ENCODE measurements at places on chromosomes 2 and 18.

DNA sequence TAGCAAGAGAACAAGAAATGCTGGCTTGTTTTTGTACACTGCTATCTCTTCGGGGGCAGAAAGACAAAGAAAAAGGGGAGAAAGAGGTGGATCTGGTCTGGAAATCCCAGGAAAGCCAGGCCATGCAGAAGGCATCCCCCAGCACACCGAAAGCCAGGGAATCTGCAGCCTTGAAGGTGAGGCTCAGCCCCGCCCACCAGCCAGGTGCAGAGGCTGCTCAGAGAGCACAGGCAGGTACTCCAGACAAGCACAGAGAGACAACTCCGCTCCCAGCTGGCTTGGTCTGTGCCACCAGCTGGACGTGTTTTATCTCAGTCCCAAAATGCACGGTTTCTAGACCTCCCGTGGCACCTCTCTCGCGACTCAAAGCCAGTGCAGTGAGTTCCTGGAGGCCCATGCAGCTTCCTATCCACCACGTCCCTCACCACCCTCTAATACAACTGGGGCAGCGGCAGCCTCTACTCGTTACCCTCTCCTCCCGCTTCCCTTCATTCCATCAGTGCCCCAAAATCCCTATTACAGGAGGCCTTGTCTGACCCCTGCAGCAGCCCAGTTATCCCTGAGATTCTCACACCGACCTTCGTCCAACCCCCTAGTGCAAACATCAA, 62.8 kb downstream of the HDAC4 start:
- DNase-seq: peak; percentile 18

GRCh38 chr2:105812180-105813044, 67.7 kb downstream of the NCK2 start:
- DNase-seq: no peak

- DNase-seq: no peak
Observed at GRCh38 chr2:174800436-174801205, 36.3 kb upstream of the CHRNA1 start.

DNA sequence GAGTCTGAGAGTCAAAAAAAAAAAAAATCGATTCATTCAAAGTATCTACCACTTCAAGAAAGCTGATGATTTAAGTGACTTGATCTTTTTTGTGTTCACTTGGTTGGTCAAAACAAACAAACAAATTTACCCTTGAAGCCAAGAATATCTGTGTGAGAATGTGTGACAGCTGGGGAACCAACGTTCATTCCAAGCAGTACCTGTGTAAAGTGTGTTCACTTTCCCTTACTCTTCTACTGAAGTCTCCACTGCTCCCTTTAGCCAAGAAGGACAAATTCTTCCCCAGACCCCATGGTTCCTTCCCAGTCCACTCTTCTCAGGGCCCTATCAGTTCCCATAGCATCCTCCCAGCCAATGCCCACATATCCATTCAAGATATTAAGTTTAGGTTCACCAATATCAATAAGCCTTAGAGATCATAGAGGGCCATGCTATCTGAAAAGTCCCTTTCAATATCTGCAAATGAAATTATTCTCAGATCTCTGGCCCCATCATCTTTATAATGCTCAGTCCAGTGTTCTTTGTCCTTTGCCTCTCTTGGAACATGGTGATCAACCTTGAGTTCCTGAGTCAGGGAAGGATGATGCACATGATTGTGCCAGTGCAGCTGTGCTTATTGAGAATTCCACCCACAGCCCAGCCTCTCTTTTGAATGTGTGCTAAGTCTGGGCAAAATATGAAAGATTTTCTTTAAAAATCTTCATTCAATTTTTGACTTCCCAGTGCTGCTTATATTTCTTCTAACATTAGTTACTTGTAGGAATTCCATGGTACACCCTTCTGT, 82.8 kb upstream of the DTNA start:
- DNase-seq: no peak

DNA sequence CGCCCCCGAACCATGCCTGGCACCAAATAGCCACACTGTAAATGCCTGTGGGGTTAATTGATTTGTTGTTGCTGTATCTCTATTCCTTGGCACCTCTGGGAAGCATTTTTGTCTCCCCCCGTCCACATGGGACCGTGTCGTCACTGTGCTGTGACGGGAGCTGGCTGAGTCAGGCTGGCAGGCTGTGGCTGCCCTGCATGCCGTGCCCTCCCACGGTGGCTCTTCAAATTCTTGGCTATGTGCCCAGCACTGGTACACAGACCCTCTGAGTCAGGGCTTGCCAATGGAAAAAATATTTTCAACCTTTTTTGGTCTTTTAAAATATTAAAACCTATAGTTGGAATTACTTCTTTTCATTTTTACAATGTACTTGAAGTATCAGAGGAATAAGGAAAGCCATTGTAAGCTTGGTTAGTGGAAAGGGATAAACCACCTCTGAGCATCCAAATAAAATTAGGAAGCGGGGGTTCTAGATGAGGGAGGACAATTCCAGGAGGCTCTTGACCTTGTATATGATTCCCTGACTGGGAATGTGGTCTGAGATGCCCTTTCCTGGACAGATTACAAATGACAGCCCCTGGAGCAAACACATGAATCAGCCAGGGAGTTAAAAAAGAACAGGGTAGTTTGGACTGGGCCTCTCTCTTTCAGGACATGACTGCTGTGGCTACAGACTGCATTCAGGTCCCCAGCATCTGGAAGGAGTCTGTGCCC, 59.4 kb downstream of the DGKD start:
- DNase-seq: peak; percentile 60

GRCh38 chr2:49335546-49335945, 181.2 kb upstream of the FSHR start:
- DNase-seq: no peak

GRCh38 chr2:147222506-147222905, 622.3 kb upstream of the ACVR2A start:
- no peak for DNase-seq

DNA sequence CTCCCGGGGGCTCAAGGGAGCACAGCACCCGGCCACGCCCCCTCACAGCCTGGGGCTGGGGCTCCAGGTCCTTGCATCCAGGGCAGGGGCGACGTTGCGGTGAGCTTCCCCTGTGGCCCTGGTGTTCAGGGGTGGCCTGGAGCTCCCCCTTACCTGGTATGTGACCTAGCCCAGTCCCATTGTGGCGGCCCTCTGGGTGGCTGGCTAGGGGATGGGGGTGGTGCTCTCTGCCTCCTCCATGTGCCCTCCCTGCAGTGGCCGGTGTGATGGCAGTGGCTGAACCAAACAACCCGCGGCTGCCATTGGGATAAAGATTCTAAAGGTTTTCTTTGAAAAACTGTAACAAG, 288.3 kb downstream of the RDH14 start:
- no peak for DNase-seq

GRCh38 chr2:163266772-163267171, 428.2 kb upstream of the KCNH7 start:
- no peak for DNase-seq

DNA sequence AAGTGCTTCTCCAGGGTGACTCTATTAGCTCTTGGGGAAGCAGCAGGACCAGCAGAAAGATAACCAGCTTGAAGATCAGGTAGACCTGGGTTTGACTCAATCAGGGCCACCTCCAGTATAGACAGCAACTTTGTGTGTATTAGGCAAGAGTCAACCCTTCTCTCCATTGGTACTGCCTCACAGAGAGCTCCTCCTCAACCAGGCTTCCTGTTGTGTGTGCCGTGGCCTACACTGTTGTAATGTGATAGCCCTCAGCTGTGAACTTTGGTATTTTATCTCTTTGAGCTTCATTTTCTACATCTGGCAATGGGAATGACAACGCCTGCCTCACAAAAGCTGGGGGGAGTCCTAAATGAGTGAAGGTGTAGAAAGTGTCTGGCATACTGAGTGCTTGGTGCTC, 17.0 kb upstream of the MAP3K20 start:
- no peak for DNase-seq

GRCh38 chr2:110905217-110905616, 172.8 kb downstream of the ACOXL start:
- DNase-seq: no peak

DNA sequence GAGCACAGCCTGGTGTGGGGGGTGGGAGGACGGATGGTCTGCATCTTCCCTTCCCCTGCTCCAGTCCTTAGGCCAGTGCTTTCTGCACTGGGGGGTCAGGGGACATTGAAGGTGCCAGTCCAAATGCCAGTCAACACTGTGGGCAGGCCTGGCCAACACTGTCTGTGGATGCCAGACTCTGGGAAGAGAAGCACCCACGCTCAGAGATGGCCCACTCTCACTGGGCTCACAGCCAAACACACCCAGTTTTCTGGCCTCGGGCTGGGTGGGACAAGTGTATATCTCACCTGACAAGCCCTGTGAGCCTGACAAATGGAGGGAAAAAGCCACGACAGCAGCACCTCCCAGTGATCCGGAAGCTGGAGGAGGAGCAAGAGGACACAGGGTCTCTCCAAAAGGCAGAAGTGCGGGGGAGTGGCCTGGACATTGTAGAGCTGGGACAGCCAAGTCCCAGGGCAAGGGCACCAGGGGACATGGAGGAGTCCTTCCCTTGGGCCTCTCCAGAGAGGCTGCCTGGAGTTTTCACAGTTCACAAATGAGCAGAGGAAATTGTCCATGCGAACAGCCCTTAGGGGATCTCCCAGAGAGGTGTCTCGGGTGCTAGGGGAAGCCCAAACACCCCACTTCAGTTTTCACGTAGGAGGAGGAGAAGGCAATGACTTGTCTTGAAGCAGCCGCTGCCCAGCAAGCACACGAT, 79.3 kb downstream of the SDC1 start:
- DNase-seq: no peak

DNA sequence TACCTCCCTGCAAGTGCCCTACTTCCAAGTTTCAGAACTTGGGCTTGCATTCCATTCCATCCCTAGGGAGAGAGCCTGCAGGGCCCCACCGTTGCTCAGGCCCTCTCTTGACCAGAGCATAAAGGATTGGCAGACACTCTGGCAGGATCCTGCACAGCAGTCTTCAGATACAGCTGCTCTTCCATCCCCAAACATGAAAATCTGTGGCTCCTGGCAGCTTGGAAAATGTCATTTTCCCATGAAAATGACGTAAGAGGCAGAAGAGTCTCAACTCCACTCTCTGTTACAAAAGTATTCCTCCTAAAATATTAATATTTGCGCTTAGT, 162.6 kb downstream of the GFPT1 start:
- DNase-seq: no peak

GRCh38 chr2:29394311-29394980, 279.2 kb downstream of the CLIP4 start:
- no peak for DNase-seq

DNA sequence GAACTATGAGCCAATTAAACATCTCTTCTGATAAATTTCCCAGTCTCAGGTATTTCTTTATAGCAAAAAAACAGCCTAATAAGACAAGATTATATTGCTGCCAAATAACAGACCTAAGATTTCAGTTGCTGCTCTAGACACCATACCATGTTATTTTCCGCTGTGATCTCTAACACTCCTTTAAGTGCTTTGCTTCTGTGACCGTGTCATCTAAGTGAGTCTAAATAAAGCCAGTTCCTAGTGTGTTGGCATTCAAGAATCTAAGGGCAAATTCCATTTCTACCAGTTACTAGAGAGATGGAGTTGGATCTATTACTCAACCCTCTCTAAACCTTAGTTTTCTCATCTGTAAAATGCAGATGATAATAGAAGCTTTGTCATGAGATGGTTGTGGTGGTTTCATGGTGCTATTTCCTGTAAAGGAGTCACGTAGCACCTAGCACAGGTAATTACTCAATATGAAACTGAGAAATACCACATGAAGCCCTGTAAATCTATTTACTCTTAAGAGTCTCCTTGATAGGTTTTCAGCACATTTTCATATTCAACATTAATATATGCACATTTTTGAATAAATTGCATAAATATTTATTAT, 40.5 kb downstream of the SPHKAP start:
- no peak for DNase-seq

GRCh38 chr2:47193607-47194006, 38.5 kb upstream of the STPG4 start:
- no peak for DNase-seq

DNA sequence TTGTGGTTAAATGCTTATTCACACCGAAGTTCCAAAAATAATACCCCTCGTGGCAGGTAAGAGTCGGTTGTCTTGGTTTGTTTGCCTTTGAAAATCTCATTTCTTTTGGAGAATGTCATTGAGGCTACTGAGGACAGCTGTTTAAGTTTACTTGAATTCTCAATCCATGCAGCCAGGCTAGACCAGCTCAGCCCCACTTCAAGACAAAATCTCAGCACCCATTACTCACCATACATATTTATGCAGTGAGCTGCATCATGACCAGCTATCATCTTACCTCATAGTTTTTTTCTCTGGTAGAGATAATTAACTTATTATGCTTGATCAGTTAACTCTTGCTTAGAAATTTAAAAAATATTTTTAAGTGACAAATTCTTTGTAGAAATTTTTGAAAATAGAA, 115.9 kb downstream of the HAUS1 start:
- no peak for DNase-seq

DNA sequence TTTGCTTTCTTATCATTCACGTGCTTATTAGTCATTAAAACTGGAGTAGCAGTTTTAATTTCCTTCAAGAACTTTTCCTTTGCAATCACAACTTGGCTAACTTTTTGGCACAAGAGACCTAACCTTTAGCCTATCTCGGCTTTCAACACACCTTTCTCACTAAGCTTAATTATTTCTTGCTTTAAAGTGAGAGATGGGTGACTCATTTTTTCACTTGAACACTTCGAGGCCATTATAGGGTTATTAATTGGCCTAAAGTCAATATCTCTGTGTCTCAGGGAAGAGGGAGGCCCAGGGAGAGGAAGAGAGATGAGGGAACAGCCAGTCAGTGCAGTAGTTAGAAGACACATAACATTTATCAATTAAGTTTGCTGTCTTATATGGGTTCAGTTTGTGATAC, 289.8 kb downstream of the RBM43 start:
- DNase-seq: no peak

DNA sequence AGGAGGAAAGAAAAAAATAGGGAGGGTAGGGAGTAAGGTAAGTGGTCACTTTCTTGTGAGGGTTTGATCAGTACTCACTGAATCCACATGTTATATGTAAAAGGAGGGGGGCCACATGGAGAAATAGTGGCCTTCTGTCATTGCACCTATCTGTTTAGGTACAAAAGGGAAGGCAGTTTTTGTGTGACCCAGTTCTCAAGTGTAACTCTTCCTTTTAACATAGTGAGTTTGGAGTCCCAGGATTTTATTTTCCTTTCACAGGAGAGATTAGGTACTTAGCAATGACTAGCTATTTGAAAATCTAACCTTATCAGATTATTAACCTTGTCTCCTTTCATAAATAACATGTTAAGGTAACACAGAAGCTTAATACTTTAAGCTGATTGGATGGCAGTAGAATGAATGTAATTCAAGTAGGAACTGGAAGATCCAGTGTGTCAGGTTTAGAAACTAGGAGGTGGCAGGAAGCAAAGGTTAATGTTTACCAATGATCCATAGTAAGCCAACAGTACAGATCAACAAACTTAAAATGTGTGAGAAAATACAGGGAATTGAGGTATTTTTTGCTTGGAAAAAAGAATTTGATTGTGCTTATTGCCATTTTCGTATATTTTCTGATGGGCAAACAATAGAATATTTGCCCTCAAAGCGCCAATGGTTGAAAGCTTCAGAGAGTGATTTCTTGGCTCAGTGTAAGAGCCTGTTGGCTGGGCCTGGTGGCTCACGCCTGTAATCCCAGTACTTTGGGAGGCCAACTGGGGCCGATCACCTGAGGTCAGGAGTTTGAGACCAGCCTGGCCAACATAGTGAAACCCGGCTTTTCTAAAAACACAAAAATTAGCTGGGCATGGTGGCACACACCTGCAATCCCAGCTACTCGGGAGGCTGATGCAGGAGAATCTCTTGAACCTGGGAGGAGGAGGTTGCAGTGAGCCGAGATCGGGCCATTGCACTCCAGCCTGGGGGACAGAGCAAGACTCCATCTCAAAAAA, 11.3 kb downstream of the HNMT start:
- DNase-seq: no peak

Measured in NCI-H1105 (cell line).